ENCODE measurements at places on chromosomes 2 and 18. TPM values are rescaled to one million over a fixed set of nuclear protein-coding genes. Genes with fewer than 3 reads are reported as not detected.

DNA sequence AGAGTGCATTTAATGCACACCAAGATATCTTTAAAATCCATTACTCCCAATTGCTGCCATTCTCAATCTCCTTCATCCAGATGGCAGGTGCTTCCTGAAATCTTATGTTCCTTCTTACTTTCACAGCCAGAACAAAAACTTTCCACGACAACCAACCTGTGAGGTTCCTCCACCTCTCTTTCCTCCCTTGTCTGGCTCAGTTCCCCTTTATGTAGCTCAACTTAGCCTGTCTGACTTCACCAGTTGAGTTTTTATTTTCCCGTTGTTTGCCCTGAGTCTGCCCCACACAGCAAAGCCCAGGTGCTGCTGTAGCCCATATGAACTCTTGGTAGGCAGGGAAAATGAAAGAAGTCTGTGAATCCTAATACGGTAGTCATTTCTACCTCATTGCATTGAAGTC lies 112.5 kb downstream of the MREG start:
- no peak for DNase-seq

CLIP4 gene
- total RNA-seq = 71.4 TPM

PER2 gene
- 9.6 TPM for total RNA-seq

- no peak for DNase-seq
Observed at GRCh38 chr2:85053802-85054201, 79.4 kb upstream of the TCF7L1 start.

DNA sequence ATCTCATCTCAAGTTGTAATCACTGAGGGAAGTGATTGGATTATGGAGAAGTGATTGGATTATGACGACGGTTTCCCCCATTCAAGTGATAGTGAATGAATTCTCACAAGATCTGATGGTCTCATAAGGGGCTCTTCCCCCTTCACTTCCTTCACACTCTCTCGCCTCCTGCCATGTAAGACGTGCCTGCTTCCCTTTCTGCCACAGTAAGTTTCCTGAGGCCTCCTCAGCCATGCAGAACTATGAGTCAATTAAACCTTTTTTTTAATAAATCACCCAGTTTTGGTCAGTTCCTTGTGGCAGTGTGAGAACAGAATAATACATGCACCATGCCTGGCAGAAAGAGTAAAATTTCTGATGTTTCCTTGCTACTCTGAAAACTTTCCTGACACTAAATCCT lies 36.6 kb downstream of the CEP68 start:
- DNase-seq = no peak

VWA3B gene
- total RNA-seq = 2.5 TPM

HOXD11 gene
- not detected for total RNA-seq

DNA sequence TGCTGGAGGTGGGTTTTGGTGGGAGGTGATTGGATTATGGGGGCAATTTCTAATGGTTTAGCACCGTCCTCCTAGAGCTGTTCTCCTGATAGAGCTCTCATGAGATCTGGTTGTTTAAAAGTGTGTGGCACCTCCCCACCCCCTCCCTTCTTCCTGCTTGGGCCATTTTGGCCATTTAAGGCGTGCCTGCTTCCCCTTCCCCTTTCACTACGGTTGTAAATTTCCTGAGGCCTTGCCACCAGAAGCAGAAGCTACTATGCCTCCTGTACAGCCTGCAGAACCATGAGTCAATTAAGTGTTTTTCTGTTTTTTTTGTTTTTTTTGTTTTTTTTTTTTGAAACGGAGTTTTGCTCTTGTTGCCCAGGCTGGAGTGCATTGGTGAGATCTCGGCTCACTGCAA lies 335.7 kb upstream of the HS6ST1 start:
- no peak for DNase-seq

DNA sequence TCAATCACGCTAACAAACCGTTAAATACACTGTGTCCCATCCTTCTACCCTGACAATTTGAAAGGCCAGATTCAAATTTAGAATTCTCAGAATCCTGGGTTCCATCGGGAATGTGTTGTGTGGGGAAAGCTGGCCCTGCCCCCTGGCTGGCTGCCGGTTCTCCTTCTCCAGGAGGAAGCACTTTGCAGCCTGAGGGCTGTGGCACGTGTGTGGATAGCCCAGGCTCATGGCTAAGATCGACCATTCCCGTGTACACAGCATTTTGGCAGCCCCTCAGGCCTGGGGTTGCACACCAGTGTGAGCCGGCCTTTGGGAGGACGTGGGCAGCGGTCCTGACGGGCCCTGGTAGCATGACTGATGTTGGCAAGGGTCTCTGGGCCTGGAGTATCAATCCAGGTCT lies 51.0 kb upstream of the ROCK2 start:
- DNase-seq = no peak

GRCh38 chr2:67865917-67866316 lies 196.9 kb downstream of the C1D start:
- no peak for DNase-seq

GRCh38 chr18:8946066-8946838 lies 156.2 kb upstream of the NDUFV2 start:
- no peak for DNase-seq

LRRC30 gene
- not detected for total RNA-seq
